ENCODE measurements at places on chromosomes 7 and 10. TPM values are rescaled to one million over a fixed set of nuclear protein-coding genes. Genes with fewer than 3 reads are reported as not detected.

DNA sequence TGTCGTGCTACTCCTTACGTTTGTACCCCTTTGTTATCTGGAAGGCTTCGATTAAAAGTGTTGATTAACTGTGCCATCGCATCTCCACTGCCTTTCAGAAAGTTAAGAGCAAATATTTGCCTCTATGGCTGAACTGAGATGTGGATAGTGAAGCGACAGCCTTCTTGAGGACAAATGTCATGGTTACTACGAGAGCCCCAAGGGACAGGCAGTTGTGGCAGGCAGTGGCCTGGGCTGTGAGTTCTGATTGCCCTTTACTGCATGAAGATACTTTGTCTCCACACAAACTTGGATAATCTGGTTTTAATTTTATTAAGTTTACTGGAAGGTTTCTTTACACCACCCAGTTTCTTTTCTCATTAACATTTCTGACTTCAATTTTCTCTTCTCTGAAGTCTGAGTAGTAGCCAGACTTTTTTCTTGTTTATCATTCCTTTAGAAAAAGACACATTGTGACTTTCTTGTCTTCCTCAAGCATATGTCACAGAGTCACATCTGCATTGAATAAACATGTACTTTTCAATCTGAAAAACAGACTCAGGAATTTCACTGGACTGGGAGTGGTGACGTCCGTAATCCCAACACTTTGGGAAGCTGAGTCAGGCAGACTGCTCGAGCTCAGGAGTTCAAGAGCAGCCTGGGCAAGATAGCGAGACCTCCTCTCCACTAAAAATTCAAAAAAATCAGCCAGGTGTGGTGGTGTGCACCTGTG, 1.5 kb downstream of the TAS2R41 start:
- DNase-seq, result no peak

- no peak for DNase-seq
Observed at GRCh38 chr7:16649196-16649595, 3.2 kb downstream of the BZW2 start.

The CPA5 gene
- not detected for total RNA-seq

DNA sequence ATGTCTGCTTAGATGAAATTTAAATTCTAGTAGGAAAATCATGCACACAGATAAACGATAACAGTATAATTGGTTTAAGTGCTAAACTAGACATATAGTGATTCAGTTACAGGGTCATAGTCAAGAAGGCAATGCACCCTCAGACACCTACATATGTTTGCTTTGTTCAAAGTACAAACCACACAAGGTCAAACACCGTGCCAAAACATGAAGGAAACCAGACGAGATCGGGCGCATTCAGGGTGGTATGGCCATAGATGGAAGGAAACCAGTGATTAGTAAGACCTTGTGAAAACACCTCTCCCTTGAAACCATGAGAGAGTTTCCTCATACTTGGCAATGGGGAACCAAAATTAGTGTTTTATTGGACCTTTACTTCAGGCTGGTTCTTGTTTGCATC, 906.9 kb downstream of the PCDH15 start:
- DNase-seq, result no peak

The KCP gene
- total RNA-seq, result 0.28 TPM

The PPP1R17 gene
- not detected for total RNA-seq

- DNase-seq, result no peak
Observed at GRCh38 chr10:105785721-105786120, 1144.6 kb downstream of the SORCS3 start.

DNA sequence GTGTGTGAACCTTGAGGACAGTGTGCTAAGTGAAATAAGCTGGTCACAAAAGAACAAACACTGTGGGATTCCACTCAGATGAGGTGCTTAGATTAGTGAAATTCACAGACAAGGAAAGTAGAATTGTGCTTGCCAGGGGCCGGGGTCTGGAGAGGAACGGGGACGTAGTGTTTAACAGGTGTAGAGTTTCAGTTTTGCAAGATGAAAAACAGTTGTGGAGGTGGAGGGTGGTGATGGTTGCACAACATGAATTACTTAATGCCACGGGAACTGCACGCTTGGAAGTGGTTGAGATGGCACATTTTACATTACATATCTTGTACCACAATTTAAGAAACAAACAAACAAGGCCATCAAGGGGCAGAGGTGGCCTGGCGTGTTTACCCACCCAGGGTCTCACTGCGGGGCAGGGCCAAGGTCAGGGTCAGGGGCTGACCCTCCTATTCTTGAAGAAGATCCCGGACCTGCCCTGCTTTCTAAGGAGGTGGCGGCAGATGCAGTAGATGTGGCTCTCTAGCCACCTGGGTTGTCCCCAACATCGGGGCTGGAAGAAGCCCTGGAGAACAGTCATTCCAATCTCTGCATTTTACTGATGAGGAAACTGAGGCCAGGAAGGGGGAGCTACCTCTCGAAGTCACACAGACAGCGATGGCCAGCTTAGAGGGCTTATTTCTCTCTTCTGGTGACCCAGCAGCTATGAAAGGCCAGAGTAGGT, 91.5 kb upstream of the LRRC4 start:
- DNase-seq, result no peak

DNA sequence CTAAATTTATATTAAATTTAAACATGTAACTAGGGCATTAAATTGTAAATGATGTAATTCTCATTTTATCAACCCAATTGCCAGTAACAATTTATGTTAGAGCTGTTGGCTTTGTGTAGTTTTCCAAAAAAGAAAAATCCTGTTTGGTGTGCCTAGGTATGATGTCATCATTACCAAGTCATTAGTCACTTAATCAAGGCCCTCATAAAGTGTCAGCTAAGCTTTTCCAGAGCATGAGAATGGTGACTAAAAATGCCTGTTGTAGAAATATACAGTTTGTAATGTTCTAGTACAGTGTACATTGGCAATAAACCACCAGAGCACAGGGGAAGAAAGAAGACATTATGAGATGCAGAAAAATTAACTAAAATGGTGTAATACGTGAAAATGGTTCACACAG, 593.8 kb upstream of the ANKRD30A start:
- DNase-seq, result no peak

The SPDYE2B gene
- not detected for total RNA-seq

The SLC16A12 gene
- 7.2 TPM for total RNA-seq

- DNase-seq, result no peak
Observed at GRCh38 chr7:129227646-129228578, 3.1 kb downstream of the AHCYL2 start.

- no peak for DNase-seq
Observed at GRCh38 chr10:37476285-37476684, 350.9 kb downstream of the ANKRD30A start.

- DNase-seq, result peak; percentile 89
Observed at GRCh38 chr10:18140149-18140956, at the start of gene CACNB2. Gene CACNB2, plus strand, starts transcription at chr10:18140424.

GRCh38 chr7:40219917-40220316, 85.1 kb downstream of the SUGCT start:
- no peak for DNase-seq

The HOXA4 gene
- total RNA-seq, result 0.12 TPM

DNA sequence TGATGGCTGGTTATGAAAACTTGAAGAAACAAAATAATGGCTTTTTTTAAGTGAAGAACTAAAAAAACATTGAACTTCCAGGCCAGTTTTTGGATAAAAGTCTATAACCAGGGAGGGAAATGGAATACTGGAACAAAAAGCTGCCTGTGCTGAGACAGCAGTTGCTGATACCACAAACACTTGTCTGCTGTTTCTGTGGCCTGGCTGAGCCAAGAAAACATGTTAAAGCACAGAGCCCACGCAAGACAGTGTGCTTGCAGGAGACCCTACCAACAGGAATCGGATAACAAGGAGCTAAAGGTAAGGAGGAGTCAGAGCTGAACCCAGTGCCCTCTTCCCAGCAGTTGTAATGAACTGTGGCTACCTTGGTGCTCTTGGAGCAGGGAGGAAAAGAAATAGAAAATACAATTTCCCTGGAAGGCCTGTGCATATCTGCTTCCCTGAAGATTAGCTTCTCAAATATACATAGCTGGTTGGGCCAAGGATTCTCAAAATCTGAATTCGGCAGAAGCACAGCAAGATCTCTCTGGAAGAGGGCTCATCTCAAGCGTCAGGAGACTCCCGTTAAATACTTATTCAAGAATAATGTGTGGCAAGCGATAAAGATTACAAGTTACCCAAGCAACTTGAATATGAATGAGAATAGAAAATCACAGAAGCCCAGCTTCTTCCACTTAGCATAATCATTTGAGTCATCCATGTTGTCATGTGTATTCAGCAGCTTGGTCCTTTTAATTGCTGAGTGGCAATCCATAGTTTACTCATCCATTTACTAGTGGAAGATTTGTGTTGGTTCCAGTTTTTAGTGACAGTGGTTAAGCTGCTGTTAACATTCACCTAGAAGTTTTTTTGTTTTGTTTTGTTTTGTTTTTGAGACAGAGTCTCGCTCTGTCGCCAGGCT, 87.6 kb downstream of the NOD1 start:
- no peak for DNase-seq

DNA sequence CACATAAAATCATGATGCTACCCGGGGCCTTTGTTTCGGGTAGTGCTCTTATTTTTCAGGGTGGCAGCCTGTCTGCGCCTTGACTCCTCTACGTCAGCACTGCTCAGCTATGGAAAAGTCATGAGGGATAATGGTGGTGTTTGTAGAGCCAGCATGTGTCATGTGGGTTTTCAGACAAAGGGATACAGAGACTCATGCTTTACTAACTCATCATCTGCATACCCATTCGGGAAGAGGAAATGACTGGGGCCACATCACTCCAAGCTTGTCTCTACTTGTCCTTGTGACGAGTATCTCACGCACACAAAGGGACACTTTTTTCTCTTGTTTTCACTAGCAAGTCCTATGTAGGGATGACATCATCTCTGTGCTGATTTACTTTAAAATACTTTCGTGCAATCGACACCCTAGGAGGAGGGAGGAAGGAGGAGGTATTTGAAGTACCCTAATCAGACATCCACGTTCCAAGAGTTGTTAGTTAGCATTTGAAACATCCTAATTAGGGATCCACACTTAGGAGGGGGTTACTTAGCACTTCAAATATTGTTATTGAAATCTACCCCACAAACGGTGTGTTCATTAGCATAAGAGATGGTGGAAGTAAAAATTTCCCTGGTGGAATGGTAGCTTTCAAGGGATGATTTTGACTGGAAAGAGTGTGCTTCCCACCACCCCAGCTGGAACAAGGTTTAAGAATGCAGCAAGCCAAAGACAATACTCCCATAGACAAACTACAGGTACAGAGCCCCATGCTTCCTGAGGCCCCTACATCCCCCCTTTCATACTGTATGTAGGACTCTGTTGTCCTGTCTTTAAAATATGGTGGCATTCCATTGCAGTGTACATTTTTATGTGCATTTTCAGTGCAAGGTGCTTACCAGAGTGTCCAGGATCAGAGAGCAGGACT, 52.0 kb downstream of the THNSL1 start:
- no peak for DNase-seq

The UROS gene
- 75.8 TPM for total RNA-seq

- no peak for DNase-seq
Observed at GRCh38 chr10:12252882-12253546, 57.0 kb downstream of the CDC123 start.

DNA sequence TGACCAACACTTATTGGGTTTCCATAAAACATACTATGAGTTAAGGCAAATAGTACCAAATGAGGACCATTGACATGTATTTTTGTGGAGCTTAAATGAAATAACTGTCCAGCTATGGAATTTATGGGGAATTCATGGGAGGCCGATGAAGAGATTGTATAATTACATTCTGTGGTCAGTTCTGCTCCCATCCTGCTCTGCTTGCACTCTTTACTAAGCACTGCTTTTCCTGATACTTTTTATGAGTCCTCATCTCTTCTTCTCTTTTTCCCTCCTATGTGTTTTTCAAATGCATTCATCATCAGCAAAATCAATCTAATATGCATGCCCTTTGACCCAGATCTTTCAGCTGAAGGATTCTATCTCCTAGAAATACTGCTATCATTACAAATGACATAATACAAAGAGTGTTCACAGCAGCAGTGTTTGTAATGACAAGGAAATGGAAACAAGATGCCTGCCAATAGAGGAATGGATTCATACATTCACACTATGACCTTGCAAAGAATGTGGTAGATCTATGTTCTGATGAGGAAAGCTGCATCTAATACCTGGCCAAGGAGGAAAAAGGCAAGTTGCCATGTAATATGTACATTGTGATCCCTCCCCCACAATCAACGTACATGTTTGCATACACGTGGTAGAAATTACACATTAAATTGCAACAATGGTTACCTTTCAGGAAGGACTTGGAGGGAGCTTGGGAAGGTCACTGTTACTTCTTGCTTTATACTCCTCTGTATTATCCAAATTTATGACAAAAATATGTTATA, 73.9 kb downstream of the PCGF5 start:
- no peak for DNase-seq

The TRIL gene
- 1.3 TPM for total RNA-seq

GRCh38 chr7:27150568-27151340, 1.6 kb downstream of the HOXA3 start:
- DNase-seq, result peak; percentile 87

DNA sequence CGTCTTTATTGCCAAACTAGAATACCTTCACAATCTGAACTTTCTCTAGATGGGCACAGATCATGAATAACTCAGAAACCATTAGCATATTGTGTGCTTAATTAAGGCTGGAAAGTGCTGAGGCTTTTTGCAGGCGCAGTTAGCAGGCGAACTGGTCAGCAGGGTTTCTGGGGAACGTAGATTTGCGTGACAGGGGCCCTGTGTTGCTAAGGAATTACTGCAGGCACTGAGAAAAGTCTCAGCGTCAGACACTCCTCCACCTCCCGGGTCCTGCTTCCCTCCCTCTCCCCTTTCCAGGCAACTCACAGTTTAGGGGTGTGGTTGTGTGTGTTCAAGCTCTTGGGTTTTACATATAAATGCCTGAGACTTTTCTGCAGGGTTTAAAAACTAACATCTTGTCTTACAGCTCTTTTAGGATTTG, 2.2 kb downstream of the MAP3K8 start:
- DNase-seq, result no peak

The MEOX2 gene
- 8.4 TPM for total RNA-seq

The FKBP6 gene
- total RNA-seq, result not detected

- no peak for DNase-seq
Observed at GRCh38 chr10:124219655-124220054, 126.3 kb upstream of the CHST15 start.

DNA sequence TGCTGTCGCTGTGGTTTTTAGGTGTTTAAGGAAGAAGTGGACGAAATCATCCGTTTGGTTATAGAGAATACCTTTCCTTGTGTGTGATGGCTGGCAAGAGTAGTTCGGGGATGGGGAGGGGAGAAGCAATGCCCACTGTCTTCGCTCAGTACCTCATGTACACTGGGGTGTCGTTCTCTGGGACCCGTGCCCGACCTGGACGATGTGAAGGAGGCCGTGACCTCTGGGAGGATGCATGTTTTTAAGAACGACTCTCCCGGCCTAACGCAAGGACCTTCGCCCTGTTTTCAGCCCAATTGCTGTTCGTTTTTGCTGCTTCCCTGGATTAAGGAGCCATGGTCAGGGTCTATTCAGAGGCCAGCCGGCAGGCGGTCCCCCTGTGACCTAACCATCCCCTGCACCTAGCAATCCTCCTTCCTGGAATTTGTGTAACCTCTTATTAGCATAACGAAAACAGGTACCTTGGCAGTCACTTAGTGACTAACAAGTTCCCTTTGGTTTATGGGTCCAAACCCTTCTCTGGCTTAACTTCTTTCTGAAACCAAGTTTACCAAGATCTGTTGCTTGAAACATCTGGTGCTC, 1.3 kb downstream of the NFE2L3 start:
- no peak for DNase-seq

- peak; percentile 78 for DNase-seq
Observed at GRCh38 chr7:139896831-139897230, 67.8 kb downstream of the TBXAS1 start.

Data from right cardiac atrium (tissue), 5 donors.